ENCODE measurements at places on chromosomes 2 and 18.

- DNase-seq: no peak
Observed at GRCh38 chr2:175154661-175155082, 13.3 kb downstream of the ATF2 start.

DNA sequence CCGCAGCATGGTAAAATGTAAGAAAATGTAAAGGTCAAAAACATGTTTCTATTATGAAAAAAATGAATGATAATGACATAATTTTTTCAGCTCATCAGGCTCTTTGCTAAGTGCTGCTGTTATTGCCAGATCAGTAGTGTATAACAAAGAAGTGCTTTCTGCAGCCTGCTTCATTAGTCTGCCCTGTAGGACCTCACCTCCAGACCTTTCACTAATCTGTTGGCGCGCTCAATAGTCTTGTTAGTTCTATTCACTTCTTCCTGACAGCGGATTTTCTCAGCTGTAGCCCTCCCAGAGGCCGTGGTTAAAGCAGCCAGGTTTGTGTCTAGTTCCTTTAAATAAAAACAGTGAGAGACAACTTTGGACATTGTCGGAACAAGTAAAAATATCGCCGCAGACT, 97.7 kb downstream of the CDCA7 start:
- DNase-seq: no peak

DNA sequence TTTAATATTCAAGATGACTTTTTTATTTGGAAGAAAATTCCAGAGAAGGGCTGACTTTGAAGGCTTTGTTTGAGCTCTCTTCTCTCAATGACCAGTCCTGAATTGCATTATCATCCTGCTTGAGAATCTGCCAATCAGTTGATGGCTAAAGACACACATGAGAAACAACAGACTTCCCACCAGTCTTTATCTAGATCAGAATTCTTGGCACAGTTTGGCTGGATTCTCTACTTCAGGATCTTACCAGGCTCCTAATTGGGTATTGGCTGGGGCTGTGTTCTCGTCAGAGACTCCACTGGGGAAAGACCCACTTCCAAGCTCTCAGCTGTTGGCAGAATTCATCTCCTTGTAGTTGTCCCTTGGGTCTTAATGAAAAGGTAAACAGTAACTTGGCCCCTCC, 86.0 kb downstream of the WDSUB1 start:
- DNase-seq: no peak

DNA sequence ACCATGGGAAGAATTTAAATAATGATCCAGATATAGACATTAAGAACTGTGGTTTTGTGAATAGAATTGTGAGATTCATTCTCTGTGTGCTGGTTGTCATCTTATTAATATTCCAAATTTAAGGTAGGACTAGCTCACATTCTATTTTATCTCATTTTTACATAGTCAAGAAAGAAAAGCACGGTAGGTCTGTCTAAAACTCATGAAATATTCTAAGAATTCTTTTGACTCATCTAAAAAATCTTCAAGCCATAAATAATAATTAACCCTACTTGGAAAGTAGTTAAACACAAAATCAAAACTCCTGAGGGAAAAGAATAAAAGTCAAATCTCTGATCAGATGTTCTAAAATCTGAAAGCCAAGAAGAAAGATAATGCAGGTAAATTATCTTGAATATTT, 388.8 kb upstream of the CHAC2 start:
- DNase-seq: no peak

GRCh38 chr2:68330691-68331090, 10.9 kb upstream of the CNRIP1 start:
- DNase-seq: no peak

DNA sequence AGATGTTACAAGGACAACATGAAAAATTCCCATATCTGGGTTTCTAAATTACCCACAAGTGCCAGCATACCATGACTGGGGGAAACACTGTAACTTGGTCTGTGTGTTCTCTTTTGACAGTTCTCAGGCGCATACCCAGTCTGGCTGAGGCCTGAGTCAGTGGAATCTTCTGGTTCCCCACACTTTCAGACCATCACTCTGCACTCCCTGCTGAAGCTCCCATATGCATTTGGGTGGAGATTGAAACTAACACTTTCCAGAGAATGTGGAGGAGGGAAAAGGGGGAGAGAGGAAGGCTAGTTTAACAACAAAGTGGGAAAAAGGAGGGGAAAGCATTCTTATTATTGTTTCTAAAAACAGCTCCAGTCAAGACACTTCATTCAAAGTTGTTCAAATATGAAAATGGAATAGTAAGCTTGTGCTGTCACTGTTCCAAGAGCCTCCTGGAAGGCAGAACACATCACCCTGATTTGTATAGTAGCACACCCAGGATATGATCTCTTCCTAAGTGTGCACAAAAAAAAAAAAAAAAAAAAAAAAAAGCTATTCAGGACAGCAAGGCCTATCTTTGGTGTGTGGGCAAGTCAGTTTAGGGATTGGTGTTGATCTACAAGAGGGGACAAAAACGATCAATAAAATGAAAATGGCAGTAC, 48.1 kb upstream of the CTIF start:
- DNase-seq: no peak

GRCh38 chr2:68744366-68744912, 9.8 kb downstream of the ARHGAP25 start:
- no peak for DNase-seq

DNA sequence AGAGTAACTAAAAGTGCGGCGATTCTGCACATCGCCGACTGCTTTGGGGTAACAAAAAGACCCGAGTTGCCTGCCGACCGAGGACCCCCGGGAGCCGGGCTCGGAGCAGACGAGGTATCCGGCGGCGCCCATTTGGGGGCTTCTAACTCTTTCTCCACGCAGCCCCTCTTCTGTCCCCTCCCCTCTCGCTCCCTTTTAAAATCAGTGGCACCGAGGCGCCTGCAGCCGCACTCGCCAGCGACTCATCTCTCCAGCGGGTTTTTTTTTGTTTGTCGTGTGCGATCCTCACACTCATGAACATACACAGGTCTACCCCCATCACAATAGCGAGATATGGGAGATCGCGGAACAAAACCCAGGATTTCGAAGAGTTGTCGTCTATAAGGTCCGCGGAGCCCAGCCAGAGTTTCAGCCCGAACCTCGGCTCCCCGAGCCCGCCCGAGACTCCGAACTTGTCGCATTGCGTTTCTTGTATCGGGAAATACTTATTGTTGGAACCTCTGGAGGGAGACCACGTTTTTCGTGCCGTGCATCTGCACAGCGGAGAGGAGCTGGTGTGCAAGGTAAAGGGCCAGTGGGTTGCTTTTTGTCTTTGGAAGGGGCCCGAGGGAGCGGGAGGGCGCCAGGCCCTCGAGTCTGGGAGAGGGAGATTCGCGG, 1.4 kb downstream of the TRIB2 start:
- peak; percentile 72 for DNase-seq

- no peak for DNase-seq
Observed at GRCh38 chr2:24111407-24111901, 11.7 kb downstream of the PFN4 start.

GRCh38 chr2:235698028-235698427, 204.2 kb downstream of the AGAP1 start:
- DNase-seq: no peak

DNA sequence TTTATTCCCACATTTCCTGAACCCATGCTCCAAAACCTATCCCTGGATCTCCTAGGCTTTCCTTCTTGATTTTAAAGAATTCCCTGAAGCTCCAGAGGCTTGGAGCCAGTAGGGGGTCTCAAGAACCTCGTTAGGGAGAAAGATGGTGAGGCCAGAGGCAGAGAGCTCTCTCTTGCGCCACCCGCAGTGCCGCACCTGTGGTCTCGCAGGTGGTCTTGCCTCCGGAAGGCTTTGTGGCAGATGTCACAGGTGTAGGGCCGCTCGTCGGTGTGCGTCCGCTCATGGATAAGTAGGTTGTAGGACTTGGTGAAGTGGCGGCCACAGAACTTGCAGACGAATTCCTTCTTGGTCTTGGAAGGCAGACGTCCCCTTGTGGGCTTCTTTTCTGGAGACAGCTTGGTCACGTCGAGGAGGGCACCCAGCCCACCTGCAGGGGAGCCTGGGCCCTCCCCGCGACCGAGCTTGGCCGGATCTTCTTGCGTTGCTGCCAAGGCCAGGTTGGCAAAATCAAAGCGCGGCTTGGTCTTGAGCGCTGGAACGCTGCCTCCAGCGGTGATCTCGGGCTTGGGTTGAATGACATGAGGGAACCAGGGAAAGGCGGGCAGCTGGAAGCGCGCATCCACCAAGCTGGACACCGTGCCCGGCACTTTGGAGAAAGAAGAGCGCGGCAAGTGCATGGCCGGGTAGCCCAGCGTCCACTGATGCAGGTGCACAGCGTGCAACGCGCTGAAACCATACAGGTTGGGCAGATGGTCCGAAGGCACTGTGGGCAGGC, 5.3 kb downstream of the OSR1 start:
- DNase-seq: no peak

- DNase-seq: no peak
Observed at GRCh38 chr2:52934323-52934898, 833.2 kb upstream of the CHAC2 start.

- DNase-seq: no peak
Observed at GRCh38 chr18:508835-509234, 8.3 kb upstream of the COLEC12 start.

DNA sequence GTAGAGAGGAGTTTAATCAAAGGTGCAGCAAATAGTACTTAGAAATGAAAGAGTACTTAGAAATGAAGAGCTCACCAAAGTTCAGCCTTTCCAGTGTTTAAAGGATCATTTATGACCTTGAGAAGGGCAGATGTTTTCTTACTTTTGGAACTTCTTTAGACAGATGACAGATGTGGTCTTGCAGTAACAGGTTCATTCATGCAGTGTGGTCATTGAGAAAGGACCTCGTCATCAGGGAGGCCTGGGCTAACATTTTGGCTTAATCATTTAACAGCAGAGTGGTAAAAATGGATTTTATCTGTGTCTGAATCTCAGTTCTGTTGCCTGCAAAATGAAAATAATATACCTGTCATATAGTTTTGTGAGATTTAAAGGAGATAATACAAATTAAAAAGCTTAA, 75.1 kb upstream of the NT5C1B start:
- DNase-seq: no peak

- no peak for DNase-seq
Observed at GRCh38 chr18:12928206-12928605, 19.6 kb upstream of the SEH1L start.

GRCh38 chr2:86417961-86418360, 23.2 kb upstream of the KDM3A start:
- DNase-seq: no peak

DNA sequence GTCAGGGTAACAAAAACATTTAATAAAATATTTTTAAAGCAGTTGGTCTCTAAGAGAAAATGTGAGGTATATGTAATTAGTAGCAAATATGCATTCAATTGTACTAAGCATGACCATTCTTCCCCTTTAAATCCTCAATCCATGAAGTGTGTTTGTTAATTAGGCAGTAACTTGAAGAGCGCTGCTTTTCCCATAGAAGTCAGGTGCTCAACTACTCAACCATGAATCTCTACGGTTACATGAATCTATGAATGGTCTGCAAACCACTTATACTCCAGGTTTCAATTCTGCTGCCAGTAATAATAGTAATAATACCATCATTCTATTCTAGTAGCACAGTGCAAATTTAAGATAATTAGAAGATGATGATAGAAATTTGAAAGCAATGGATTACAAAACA, 55.8 kb downstream of the SLC8A1 start:
- DNase-seq: no peak

DNA sequence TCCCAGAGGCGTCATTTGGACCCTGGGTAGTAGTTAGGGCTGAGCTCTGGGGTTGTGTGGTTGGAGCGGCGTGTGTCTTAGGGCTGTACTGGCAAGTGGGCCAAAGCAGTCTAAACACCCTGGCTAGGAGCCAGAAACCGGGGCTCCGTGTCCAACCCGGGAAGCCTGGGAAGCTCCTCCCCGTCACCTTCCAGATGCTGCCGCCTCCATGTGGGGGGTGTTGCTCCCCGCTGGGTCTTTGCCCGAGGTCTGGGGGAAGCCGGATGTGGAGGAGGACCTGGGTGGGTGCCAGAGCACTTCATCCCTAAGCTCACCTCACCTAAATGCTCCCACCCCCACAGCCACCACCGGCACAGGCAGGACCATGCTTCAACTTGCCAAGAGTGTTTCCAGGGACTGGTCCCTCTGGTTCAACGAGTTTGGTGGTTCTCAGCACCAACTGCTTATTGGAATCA, 25.4 kb downstream of the TET3 start:
- DNase-seq: peak; percentile 44

DNA sequence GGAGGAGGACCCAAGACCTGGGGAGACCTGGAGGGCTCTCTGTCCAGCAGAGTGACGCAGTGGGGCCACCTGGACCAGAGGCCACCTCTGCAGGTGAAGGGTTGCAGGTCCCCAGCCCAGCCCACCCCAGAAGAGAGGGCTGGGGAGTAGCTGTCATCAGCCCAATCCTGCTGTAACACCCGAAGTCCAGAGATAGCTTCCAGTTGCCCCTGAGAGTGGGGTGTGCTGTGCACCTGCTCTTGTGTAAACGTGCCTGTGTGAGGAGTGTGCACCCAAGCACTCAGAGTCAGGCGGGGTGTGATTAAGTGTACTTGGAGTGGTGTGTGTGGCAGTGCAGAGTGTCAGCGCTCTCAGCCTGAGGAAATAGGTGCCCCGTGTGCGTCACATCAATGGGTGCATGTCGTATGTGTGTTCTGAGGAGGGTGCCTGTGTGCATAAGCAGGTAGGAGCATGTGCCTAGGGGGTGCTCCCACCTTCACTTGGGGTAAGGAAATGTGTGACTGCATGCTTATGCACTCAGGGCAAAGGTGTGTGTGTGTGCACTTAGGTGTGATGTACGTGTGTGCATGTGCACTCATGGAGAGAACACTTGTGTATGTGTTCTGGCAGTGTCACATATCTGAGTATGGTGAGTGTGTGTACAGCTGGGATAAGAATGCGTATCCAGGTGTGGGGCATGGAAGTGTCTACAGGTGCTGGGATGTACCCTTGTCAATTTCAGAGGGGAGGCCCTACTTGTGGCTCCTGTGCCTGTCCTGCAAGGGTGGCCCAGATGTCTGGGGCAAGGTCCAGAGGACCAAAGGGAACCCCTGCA, 672 bp downstream of the ATP6V1B1 start:
- peak; percentile 43 for DNase-seq

DNA sequence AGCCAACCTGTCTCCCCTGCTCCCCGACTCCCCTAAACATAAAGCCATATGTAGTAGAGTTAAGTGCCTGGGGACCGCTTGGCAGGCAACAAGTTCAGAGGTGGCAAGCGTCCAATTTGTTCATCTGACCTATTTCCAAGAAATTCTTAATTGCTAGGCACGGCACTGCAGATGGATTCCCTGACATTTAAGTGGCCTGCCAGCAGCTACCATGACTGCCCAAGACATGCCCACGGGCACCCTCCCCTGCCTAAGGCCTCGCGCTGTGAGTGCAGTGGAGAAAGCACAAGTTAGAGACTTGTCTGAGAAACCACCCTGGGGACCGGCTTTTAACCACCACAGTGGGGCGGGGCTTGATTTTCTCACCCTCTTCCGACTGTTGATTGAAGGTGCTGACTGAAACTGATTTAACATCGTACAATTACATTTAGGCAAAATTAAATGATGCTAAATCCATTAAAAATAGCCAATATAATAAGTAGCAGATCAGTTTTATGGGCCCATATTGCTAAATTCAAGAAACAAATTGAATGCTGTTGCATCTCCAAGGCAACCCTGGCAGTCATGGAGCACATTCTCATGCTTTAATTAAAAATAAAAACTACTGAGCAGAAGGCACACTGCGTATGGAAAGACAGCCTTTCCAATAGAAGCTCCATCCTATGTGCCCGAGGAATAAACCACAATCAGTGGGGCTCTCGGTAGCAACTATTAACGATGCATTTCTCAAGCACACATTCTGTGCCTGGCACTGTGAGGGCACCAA, 163.6 kb upstream of the ACAA2 start:
- no peak for DNase-seq

- no peak for DNase-seq
Observed at GRCh38 chr18:76952747-76953146, 130.4 kb downstream of the ZNF236 start.

- no peak for DNase-seq
Observed at GRCh38 chr2:189128970-189129369, 50.6 kb downstream of the COL5A2 start.

All from activated CD8-positive, alpha-beta memory T cell treated with anti-CD3 and anti-CD28 coated beads, Interleukin-2, amount 50 U/mL, for 48 hours (primary cell).